ENCODE measurements at places on chromosomes 16 and 17.

DNA sequence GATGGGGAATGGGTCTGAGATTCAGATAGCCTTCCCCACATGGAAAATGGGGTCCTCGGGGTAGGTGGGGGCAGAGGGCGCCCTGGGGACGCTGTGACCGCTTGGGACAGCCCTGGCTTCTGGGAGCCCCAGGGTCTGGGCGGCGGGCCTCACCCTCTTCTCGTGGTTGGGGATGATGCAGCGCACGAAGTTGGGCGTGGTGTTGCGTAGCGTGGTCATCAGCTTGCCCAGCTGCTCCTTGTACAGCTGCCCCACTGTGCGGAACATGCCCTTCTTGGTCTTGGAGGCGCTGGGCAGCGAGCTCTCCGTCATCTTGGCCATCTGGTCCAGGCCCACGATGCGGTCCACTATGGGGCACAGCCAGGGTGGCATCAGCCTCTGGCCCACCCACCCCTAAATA is 99.9 kb downstream of the NDE1 start:
- DNase-seq = no peak

DNA sequence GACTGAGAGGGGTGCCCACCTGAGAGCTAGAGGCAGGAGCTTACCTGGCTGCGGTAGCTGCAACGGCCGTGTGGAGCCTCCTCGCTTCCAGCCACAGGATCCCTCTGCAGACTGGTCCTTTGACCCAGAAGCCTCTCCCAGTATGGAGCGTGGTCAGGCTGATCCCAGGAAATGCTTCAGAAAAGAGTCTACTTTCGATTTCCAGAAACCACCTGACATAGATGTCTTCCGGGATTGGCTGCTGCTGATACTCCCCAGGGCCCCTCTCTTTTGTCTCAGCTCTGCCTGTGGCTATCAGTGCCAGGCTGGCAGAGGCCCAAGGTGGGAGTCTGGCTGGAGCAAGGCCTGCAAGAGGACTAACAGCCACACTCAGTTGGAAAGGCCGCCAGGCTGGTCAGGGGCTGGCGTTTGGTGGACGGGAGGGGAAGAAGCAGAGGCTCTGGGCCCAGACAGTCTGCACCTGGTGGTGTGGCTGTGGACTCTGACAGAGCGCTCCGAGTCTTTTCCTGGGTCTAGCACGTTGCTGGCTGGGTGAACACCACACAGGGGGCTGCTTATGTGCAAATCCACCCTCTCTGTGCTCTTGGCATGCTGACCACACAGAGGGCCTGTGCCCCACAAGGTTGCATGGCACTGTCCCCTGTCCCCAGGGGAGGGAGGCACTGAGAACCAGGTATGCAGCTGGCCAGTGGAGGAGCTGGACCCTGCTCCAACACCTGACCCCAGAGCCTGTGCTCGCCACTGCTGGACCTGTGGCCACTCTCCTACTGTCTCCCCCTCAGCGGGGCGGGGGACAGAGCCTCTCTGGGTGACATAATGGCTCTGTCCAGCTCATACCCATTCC is at the start of gene LGALS3BP:
Gene LGALS3BP (minus strand): TSS at position 144 of the 844 bp plus-strand sequence. CDS start 2,732 bp downstream, outside the sequence.
- peak; percentile 25 for DNase-seq

DNA sequence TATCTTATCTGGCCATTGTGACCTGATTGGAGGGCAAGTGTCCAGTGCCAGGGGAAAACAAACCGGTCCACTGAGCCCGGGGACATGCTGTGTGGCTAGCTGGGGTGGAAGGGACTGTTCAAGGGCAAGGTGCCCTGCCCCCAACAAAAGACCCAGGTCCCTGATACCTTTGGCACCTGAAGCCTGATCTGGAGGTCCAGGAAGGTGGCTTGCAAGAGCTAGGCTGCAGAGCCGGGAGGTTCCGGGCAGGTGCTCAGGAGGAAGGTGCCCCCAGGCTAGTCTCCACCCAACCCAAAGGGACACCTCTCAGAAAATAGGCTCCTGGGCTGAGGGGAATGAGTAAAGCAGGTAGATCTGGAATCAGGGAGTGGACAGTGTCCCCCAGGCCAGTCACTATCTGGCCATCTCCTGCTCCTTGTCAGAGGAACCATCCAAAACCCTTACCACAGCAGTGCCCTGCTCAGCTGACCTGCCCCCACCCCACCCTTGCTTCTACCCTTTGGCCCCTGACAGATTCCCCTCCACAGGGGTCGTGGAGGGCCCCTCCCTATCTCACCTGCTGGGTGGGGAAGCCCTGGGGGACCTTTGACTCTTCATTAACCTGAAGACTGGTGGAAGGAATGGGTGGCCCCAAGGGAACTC is 6.2 kb downstream of the NAT9 start:
- no peak for DNase-seq

DNA sequence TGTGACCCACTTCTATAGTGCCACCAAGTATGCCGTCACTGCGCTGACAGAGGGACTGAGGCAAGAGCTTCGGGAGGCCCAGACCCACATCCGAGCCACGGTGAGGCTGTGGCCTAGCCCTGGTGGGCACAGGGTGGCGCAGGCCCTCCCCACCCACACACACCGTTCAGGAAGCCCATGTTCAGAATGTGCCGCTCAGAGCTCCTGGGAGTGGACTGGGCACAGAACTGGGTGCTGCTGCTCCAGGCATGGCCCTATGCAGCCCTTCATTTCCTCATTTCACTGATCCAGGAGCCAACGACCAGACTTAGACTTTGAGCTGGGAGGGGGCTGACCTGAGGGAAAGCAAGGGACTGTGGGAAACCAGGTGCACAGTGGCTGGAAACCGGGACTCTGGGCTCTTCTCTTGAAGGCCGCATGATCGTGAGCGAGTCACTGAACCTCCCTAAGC is 2.4 kb upstream of the MRM1 start:
- DNase-seq = no peak

DNA sequence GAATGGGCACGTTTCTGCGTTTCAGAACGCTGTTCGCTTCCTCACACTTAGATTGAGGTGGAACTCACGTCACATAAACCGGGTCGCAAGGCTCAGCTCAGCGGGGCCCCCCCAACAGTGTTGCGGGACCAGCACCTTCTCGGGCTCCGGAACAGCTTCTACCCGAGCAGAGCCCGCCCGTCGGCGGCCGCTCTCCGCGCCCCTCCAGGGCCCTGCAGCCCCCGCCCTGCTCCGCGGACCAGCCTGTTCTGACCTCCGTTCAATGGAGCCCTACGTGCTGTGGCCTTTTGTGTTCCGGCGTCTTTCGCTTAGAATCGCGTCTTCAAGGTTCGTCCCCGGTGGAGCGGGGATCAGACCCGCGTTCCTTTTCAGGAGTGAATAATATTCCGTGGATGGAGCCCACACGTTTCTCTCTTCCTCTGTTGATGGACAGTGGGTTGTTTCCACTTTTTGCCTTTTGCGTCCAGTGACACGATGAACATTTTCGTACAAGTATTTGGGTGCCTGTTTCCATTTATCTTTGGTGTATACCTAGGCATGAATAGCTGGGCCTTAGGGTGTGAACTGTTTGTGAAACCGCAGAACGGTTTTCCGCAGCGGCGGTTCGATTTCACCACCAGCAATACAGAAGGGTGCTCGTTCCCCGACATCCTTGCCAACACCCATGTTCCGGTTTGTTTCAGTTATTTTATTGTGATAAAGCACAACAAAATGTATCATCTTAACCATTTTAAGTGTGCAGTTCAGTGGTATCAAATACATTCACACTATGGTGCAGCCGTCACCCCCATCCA is 2.3 kb upstream of the SLC22A31 start:
- no peak for DNase-seq

DNA sequence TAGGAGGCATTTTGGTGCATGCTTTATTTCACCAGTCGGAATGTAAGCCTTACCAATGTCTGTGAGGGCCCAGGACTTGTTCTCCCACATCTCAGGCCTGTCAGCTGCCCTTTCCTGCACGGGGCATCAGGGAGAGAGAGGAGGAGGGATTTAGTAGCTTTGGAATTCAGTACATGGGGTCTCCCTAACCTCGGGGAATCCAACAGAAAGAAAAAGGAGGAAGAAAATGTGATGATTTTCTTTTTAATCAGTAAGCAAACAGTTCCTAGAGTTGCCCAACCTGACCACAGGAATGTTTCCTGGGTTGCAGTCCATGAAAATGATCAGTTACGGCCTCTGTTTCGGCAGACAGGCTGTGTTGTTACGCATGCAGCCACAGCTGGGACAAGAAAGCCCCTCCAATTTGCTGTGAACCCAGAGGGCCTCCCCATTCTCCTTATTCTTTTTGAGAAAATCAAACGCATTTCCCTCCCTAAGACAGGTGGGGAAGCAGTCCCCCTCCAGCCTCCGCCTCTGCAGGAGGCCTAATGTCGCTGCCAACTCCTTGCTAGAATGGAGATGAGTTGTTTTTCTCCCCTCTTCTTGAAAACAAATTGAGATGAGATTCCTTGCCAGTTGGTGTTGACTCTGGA is 53.1 kb upstream of the TANGO6 start:
- DNase-seq = no peak

GRCh38 chr16:2516391-2517240 is 2.9 kb downstream of the ATP6V0C start:
- no peak for DNase-seq

GRCh38 chr17:13594762-13595598 is 6.7 kb downstream of the HS3ST3A1 start:
- DNase-seq = peak; percentile 82

- DNase-seq = no peak
These were observed 269.9 kb downstream of the SHISA9 start for GRCh38 chr16:13171313-13171712.

GRCh38 chr16:84175350-84176081 is 11.3 kb downstream of the TAF1C start:
- peak; percentile 63 for DNase-seq

GRCh38 chr17:77127735-77128361 is 12.9 kb upstream of the SEC14L1 start:
- peak; percentile 82 for DNase-seq

- no peak for DNase-seq
These were observed 862 bp downstream of the DCAKD start for GRCh38 chr17:45050481-45051059.

DNA sequence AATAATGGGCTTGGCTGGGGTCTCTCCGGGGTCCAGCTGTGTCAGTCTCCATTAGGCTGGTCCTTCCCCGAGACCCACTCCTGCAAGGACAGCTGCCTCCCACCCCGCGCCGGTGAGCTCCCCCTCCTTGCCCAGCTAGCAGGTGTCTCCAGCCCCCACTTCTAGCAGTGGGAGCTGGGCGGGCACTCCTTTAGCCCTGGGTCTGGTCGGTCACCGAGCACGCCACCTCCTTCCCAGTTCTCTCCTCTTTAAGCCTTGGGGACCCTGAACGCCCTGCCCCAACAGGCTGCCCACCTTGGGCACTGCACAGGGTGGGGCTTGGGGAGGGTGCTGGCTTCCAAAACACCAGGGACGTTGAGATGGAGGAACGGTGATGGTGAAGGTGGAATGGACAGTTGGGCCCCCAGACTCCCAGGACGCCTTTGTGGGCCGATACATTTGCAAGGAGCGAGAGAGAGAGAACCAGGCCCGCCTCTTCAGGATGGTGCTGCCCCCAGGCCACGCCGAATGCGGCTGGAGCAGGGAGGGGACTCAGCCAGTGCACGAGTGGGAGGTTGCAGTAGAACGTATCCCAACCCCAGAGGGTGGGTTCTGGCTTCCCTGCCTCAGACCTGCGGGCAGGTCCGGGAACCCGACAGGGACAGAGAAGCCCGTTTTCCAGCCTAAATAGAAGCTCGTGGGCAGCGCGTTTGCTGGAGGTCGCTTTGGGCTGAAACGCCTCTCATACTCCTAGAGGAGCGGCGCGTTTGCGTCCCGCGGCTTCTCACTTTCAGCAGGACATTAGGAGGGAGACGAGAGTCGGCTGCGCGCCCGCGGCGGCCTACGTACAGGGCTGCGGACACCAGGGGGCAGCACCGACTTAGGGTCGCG is 10.7 kb downstream of the TBX2 start:
- peak; percentile 74 for DNase-seq

DNA sequence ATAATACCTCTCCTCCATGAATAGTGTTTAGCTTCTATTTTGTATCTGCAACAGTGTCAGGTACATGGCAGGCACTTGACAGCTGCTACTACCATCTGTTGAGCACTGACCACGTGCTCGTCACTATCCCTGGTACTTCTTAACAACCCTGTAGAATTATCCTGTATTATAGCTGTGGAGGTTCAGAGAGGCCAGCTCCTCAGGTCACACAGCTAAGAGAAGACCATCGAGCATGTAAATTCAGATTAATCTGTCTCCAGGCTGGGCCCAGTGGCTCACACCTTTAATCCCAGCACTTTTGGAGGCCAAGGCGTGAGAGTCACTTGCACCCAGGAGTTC is 26.3 kb downstream of the WSB1 start:
- DNase-seq = no peak

GRCh38 chr16:10494343-10495030 is 85.9 kb downstream of the EMP2 start:
- DNase-seq = no peak

- DNase-seq = peak; percentile 48
These were observed 910 bp downstream of the ITGAL start for GRCh38 chr16:30473231-30474073.

- no peak for DNase-seq
These were observed 1.5 kb downstream of the ENPP7 start for GRCh38 chr17:79732254-79732653.

DNA sequence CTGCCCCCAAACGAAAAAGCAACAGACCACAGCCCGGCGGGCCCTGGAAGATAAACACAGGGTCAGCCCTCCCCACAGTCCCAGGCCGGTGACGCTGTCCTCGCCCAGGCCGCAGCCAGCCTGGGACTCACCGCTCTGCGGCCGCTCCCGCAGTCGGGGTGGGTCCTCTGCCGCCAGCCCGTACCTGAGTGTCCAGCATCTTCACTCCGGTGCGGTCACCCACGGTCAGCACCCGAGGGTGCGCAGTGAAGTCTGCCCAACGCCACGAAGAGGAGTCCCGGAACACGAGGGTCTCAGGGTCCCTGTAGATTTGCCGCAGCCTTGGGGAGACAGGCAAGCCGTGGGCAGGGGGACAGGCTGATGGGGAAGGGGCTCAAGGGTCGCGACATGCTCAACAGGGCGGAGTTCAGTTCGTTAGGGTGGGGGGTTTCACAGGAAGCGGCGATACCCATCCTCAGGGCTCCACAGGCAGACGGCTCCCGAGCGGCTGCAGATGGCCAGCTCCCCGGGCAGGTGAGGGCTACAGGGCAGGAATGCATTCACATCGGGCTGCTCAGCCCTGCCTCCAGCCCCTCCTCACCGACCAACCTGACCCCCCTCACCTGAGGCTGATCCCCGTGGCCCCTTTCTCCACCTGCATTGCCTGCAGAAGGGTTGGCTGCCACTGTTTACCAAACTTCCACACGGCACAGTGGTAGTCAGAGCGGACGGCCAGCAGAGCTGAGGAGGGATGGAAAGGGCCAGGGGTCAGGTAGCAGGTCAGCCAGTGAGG is 5.5 kb downstream of the TAF1C start:
- no peak for DNase-seq

DNA sequence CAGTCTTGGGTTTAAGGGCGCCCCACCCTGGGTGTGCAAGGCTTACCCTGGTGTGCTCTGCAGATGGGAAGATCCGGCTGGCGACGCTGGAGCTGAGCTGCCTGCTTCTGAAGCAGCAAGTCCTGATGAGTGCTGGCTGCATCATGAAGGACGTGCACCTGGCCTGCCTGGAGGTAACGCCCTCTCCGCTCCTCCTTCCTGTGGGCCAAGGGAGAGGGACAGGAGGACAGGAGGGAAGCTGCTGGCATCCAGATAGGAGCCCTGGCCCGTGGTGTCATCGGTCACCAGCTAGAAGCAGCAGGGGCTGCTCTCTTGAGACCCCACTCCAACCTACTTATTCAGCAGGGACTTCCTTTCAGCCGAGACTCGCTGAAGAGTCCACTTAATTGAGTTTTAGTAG is 97.8 kb downstream of the CLEC16A start:
- DNase-seq = no peak

Data from CD4-positive, alpha-beta T cell treated with Interleukin-4 for 1 hour (primary cell).